ENCODE measurements at places on chromosomes 7 and 10.

DNA sequence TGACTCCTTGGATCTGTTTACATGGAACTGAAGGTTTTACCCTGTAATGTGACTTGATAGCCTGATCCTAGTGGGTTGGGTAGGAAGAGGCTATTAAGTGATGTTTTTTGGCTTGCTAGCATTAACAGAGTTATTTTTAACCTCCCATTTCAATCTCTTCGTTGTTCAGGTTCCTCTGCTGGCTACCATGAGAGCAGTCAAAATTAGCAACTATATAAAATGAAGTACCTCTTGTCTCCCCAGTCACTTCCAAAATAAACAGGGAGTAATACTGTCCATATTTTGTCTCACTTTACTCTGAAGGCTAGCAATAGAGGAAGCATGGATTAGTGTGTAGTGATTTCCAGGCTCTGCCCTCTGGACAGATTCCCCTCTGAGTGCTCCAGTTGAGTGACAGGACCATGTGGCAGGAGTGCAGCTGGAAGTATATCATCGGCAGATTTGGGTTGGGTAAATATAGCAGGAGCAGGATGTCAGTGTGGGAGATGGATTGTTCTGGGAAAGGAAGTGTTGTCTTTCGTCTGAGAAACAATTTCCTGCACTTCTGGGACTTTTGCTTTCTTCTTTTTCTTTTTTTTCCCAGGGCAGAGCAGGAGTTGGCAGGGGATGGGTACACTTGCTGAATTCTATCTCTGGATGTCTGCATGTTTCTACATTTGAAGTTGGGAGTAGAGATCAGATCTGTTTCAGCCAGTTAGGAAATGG lies 35.2 kb downstream of the GBF1 start:
- DNase-seq = no peak

DNA sequence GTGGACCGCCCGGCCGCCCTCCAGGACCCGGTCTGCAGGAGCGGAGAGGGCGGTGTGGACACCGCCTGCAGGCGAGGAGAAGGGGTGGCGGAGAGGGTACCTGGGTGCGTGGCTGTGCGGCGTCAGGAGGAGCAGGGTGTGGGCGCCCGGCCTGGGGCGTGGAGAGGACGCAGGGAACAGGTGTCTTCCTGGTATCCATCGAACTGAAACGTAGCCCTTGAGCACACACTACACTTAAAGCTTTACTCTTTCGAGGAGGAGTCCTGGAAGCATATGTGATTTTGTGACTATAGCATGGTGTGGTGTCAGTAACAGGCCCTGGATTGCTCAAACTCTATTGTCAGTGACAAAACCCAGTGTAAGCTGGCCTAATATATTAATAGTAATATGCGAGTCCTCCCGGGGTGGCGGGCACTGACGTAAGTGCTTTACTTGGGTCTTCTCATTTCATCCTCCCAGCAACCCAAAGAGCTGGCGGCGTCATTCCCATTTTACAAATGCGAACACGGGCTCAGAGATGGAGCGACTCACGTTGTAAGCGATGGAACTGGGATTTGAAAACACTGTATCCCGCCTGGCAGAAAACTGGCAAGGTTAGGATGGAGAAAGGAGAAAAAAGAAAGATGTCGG lies 508 bp upstream of the TECPR1 start:
- no peak for DNase-seq

DNA sequence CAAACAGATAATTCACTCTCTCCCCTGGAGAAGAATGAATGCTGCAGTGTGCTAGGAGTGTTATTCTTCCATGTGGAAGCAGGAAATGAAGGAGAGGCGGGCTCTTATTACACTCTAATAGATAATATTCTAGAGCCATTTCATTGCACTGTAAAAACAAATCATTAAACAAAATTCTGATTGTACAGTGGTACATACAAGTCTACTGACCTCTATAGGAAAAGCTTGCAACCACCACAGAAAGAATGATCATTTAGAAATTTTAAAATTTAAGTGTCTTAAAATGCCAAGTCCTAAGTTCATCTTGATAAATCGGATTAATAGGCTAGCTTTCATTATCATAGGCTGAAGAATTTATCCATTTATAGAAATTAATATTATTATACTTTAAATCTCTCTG lies 960.3 kb upstream of the LRRN3 start:
- DNase-seq = no peak

DNA sequence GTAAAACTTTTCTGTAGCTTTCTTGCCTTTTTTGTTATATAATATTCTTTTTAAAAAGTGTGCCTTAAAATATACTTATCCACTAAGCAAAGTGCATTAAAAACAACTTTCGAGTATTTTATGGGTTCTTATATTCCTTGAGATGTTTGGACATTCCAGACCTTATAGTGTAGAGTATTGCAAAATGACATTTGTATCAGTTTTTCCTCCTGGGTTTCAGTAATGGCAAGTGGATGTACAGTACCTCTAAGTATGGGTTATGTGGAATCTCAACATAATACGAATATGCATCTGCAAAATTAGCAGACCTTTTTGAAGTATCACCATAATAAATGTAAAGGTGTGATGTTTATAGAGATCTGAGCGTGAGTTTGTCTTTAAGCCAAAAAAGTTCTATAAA lies 2.7 kb downstream of the CDK13 start:
- DNase-seq = no peak

- no peak for DNase-seq
Measured at GRCh38 chr10:115209133-115209532, 116.0 kb downstream of the ATRNL1 start.

GRCh38 chr10:34815185-34816084 lies at the start of gene PARD3:
Gene PARD3 (minus strand): TSS chr10:34815296. CDS start chr10:34814995, 301 bp downstream.
- no peak for DNase-seq

- no peak for DNase-seq
Measured at GRCh38 chr7:2825559-2826227, 18.4 kb downstream of the GNA12 start.

DNA sequence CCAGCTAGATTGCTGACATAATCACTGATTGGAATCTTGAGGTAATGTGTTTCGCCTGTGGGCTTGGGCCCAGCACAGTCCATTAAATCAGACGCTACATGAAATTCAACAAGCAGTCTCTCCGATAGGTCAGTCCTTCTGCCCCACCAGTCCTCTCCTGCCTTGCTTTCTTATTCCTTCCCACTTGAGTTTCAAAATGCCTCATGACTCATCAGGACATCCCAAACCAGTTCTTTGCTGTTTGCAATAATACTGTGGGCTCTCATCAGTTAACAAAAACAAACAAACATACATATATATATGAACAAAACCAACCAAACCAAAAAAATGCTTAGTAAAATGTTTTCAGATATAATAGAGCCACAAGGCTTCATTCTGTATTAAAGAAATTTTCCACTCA lies 599.0 kb downstream of the SORCS1 start:
- DNase-seq = no peak

DNA sequence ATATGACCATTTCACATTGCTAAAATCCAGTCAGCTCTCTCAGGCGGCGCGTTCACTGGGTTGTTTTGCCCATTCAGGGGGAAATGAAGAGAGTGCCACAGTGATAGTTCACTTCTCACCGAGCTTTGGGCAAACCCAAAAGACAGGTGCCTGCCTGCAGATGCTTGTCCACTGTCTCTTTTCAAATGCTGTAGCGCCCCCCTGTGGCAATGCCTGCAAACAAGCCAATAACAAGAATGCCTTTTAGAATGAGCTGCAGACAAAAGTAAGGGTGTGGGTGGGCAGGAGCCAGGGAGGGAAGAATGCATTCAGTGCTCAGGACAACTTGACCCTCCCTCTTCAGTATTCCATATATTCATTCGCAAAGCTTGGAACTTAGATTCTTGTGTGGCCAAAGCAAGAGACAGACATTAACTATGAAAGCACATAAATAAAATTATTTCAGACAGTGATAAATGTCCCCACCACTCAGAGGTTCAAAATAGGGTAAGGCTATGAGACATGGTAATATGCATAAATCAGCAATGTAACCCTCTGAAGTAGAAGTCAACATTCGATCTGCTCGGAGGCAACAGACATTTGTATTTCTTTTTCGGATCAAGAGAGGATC lies 86.9 kb downstream of the JAZF1 start:
- peak; percentile 47 for DNase-seq

DNA sequence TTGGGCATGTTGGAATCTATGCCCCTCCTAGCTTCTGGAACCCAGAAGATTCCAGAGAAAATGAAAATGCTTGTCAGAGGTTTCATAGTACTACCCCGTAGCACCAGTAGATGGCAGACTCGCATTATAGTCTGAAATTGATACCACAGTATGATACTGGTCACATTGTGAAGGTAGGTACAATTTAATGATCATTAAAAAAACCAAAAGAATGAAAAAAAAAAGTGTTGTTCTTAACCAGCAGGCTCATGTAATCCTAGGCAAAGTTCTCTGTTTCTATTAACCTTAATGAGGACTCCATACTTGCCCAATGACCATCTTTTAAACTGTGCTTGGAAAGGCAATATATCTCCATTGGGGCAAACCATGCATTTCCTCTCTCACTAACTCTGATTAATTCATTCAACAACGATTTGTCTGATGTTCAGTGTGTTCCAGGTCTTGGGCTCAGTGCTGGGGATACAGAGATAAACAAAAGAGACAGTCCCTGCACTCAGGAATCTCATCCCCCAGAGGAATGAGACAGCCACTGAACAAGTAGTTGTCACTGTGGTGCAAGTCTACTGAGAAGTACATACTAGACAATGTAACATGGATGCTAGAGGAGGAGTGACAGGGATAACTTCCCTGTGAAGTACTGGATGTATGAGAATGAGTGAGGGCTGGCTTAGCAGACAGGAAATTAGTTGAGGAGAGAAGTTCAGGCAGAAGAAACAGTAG lies 223.5 kb upstream of the PHYHIPL start:
- DNase-seq = peak; percentile 31

DNA sequence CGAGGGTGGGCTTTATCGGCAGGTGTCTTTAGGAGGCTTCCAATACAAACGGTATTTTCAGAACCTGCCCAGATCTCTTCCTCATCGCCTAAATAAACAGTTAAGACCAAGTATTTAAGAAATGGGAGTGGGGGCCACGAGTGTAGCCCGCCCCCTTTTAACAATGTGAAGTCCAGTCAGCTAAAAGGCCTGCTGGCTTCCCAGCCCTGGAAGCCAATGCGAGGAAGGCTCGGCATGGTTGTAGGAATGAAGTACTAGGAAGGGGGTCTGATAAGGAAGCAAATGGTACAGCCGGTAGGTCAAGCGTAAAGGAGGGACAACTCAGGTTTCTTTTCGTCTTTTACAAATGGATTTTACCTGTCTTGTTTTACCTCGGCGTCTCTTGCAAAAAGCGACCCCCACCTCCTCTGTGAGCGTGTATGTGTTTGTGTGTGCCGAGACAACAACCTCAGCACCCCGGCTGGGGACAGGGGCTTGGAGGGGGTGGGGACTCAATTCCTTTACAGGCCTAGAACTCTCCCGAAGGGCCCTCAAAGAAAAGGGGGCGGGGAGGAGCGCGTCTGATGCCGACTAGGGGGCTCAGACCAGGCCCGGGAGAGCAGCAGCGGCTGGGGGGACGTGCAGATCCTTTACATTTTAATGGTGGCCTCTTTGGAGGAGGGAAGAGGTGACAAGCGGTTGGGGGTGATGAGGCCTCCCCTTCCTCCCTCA lies 147.6 kb downstream of the GPR85 start:
- peak; percentile 50 for DNase-seq

DNA sequence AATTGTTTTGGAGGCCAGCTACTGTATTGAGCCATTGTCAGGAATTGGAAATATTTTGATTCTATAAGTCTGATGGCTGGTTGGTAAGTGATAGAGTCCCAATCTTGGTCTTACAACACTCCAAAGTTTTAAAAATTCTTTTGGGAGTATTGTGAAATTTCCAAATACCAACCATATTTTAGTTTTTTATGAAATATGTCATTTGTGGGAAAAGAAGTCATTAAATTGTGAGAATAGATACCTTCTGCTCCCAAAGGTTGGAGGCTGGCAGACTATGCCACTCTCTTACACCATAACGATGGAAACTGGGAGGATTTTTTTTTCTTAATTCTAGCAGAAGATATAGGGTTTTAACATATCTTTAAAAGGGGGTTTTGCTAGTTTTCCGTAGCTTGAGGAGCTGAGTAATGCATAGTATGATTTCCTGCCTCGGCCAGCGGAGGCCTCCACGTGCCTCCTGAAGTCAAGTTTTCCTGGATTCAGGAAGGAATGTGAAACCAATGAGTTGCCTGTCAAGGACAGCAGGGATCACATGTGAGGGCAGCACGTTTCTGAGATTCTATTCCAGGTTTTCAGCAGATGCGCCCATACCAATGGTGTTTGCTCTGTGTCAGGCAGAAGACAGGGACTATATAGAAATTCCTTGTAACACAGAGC lies 92.2 kb upstream of the LAMB4 start:
- DNase-seq = no peak

- DNase-seq = peak; percentile 99
Measured at GRCh38 chr7:134646425-134647305, at the start of gene BPGM. Gene BPGM (plus strand): TSS chr7:134646853. CDS start chr7:134661508, 14,655 bp downstream.

- DNase-seq = no peak
Measured at GRCh38 chr7:23254051-23254681, 7.6 kb downstream of the GPNMB start.

DNA sequence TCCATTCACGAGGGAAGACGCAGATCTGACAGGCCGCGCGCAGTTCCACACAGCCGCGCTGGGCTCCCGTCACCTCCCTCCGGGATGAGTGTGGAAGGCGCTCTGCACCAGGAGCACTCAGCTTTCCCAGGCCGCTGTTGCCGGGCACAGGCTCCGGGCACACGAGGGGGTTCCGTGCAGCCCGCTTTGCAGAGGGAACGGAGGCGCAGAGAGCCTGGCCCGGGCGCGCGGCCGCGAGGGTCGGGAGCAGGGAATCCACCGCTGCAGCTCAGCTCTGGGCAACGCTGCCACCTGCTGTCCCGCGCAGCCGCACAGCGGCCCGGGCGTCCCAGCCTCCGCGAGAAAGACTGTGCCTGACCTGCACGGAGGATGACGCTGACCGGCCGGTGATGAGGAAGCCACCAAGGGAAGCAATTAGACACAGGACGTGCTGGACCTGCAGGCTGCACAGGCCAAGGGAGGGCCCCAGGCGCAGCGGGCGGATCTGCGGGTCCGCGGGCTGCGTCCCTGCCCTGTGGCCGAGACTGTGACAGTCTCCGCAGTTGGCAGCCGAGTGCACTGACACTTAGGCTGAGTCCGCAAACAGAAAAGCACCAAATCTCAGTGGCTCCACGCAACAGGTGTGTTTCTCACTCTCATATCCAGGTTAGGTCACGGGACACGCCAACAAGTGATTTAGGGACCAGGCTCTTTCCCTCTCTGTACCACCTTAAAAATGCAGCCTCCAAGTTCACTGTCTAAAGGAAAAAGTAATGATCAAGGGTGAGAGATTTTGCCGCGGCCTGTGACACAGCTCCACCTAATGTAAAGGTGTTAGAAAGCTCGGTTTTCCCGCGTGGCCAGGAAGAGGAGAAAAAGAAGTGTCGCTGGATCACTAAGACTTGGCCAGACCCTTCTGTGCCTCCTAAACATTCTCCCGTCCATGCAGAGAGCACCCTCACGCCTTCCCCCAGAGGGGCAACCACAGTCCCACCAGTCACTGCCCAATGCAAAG lies 94.5 kb downstream of the SEC61G start:
- DNase-seq = peak; percentile 1

DNA sequence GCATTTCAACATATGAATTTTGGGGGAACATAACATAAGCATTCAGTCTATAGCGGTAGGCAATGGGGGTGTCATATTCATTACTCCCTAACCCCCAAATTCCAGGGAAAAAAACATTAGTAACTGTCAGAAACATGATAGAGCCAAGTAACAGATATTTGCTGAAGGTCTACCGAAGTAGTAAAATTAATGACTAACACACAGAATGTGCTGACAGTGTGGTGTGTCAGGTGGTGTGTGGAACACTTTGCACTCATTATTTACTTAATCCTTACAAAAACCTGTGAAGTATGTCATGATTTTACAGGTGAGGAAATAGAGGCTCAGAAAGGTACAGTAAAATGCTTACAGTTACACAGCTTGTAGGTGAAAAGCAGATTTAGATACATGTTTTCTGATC lies 85.4 kb upstream of the RHOBTB1 start:
- DNase-seq = no peak

- DNase-seq = no peak
Measured at GRCh38 chr7:133883591-133883990, 243.5 kb upstream of the LRGUK start.
